SW 1271 (cell line): ENCODE measurements at places on chromosomes 2 and 18.

- no peak for DNase-seq
These were observed 399.3 kb downstream of the LRATD1 start for GRCh38 chr2:15031745-15032240.

- DNase-seq, result no peak
These were observed 20.9 kb downstream of the MMADHC start for GRCh38 chr2:149566652-149567051.

GRCh38 chr2:72696559-72696958 lies 129.3 kb downstream of the EXOC6B start:
- no peak for DNase-seq

DNA sequence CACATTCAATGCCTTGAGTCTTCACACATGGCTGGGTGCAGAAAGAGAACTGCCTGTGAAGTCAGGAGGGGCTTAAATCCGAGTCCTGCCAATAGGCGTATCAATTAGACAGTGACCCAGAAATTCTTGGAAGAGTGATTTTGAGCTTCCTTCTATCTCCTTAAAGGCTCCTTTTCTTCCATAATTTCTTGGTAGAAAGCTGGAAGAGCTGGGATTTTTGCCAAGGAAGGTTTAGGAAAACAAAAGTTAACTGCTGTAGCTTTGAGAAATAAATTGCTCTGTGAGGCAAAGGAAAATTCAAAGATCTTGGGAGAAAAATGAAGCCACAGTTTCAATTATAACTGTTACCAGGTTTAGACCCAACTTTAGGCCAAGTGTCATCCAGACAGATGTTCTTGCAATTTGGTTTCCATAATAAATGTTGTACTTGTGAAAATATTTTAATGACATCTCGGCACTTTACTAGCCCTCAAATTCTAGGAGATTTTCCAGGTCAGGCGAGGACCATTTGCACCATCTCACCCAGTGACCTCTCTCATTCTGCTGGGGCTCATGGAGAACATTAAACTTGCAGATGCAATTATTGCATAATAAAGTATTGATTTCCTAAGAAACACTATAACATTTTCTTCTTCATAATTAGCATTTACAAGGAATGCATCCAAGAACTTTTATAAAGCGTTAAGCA lies 329.7 kb upstream of the MEIS1 start:
- DNase-seq, result no peak

DNA sequence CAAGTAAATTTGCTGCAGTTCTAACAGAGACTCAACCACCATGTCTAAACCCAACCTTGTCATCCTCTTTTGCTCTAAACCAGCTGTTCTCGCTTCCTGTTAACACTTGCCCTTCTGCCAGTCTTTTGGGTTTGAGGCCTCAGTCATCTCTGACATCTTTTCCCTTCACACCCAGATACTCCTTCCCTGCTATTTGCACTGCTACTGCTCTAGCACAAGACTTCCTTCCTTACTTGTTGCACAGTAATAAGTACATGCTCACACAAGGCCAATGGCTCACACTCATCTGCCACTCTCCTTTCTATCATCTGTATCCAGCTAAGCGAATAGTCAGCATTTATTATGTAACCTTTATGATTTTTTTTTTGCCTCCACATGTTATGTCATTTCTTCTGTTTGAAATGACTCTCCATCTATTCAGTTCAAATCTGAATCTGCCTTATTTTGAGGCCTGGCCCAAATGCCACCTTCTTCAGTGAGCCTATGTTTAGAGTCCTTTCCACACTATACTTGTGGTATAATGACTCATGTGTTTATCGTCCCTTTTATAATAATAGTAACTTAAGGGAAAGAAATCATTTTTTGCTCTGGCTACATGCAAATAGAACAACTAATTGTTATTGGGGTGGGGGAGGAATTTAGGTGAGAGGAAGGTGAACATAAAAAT lies 22.5 kb upstream of the CDKL4 start:
- no peak for DNase-seq

GRCh38 chr2:72583376-72583775 lies 242.5 kb downstream of the EXOC6B start:
- DNase-seq, result no peak

DNA sequence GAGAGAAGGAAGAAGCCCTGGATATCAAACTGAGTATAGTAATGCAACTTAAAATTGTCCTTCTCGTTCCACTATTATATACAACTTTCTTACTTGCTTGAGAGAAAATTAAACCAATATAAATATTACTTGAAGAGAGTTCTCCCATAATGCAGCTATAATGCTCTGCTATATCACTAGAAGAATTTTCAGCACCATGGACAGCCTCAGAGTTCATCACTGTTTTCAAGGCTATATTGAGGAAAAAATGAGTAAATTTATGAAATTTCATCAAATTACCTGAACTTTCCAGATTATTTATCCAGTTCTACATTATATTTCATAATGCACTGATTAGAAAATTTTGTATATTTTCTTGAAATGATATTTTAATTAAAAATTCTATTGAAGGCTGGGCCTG lies 1053.5 kb upstream of the FAM98A start:
- no peak for DNase-seq

- DNase-seq, result no peak
These were observed 140.1 kb downstream of the PTGR3 start for GRCh38 chr18:75068682-75069435.

GRCh38 chr2:38432820-38433606 lies 55.9 kb upstream of the ATL2 start:
- DNase-seq, result no peak

DNA sequence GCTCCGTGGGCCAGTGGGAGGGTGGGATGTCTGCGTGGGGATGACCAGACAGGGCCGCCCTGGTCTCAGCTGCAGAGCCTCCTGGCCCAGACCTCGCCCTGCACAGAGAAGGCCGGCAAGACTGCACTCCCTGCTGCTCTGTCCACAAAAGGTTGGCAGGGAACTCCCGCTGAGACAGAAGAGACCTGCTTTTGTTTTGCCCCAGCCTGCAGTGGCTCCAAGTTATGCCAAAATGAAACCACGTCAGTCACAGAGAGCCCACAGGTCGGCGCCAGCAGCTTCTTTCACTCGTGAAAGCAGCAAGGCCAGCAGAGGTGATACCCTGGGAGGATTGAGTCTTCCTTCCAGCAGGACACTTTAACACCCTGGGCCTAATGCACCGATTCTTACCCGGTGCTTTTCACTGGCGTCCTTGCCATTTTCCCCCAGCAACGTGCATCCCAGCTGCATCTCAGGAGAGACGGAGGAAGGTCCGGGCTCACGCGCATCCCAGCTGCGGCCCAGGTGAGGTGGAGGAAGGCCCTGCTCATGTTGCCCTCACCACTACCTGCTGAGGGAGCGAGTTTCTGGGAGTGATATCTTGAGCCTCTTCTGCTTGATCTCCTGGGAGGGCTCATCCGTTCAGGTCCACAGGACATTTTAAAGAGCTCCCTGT lies 22.1 kb upstream of the CTDP1 start:
- no peak for DNase-seq

- DNase-seq, result no peak
These were observed 155.9 kb upstream of the MAP3K20 start for GRCh38 chr2:172919732-172920131.

DNA sequence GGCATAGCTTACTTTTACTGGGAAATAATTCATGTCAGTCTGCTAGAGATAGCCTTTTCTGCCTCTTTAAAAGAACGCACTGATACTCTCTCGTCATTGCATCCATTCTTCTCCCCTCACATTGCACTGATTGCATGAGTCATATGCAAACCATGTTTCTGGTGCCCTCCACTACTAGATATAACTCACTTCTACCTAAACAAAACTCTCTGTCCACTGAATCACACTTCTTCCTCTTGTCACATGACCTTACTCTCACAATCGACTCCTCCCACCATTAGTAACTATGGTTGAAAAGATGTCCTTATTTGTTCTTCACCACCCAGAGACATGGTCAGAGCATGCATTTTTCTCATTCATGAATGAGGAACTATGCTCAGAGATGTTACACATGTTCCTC lies 158.0 kb downstream of the CSRNP3 start:
- DNase-seq, result no peak

GRCh38 chr2:180268006-180268405 lies 260.9 kb upstream of the CWC22 start:
- DNase-seq, result no peak

GRCh38 chr2:12270876-12271588 lies 445.7 kb upstream of the TRIB2 start:
- no peak for DNase-seq

- peak; percentile 23 for DNase-seq
These were observed 323.5 kb upstream of the TANK start for GRCh38 chr2:160836755-160837154.

- no peak for DNase-seq
These were observed 61.8 kb downstream of the EFEMP1 start for GRCh38 chr2:55861733-55862132.

DNA sequence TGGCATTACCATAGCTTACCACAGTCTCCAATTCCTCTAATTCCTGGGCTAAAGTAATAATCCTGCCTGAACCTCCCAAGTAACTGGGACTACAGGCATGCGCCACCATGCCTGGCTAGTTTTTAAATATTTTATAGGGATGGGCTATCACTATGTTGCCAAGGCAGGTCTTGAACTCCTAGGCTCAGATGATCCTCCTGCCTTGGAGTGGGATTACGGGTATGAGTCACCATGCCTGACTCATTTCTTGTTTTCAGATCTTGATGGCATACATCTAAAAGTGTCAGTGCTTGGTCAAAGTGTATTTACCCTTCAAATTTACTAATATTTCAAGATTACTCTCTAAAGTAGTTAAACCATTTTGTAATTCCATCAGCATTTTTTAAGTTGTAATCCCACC lies 9.4 kb upstream of the SOCS6 start:
- no peak for DNase-seq

GRCh38 chr2:28710545-28710944 lies 41.1 kb upstream of the PPP1CB start:
- DNase-seq, result no peak
